ENCODE measurements at places on chromosomes 1 and 21.

GRCh38 chr1:45516036-45516435 is 5.6 kb downstream of the PRDX1 start:
- DNase-seq, result no peak

DNA sequence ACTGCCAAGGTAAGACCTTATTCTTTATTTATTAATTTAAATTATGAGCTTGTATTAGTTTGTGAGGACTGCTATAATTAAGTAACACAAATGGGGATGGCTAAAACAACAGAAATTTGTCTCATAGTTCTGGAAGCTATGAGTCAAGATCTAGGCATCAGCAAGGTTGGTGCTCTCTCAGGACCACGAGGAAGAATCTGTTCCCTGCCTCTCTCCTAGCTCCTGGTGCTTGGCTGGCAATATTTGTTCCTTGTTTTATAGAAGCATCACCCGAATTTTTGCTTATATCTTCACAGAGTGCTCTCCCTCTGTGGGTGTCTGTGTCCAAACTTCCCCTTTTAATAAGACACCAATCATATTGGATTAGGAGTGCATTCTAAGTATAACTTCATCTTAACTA is 41.4 kb upstream of the CCDC190 start:
- DNase-seq, result no peak

GRCh38 chr1:64721135-64721534 is 23.7 kb upstream of the RAVER2 start:
- no peak for DNase-seq

DNA sequence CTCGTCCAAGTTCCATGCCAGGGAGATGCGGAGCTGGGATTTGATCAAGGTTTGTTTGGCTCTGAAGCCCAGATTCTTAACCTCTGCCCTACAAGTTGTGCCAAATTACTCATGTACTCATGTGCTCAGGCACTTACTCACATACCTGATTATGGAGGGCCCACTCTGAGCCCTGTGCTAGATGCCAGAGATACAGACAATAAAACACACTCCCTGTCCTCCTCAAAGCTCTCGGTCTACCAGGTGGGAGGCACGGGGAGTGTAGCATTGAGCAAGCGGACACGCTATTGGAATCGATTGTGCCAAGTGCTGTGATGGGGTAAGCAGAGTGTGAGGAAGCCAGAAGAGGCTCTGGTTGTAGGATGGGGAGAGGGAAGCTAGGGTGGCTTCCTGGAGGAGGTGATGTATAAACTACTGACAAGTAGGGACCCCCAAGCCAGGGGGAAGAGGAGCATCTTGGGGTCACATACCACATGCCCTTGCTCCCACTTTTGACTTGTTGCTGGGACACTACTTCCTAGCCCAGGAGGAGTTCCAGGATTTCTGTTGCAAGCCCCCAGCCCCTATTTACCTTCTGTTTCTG is 49.8 kb upstream of the IFNLR1 start:
- no peak for DNase-seq

DNA sequence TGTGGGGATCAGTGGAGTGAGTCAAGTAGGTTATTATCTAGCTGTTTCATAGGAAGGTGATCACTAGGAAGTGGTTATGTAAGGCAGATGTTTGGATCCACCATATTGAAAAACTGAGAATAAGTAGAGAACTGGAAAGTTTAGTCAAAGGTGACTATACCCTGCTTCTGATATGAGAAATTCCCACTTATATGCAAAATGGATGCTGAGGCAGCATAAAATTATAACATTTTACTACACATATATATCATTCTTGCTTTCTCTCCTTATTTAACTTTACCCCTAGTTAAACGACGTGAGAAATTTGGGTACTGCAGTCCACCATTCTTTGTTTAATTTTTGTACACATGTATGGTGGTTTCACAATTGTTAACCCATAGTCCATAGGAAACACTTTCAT is 142.4 kb downstream of the ADGRL4 start:
- no peak for DNase-seq

GRCh38 chr1:65175171-65176055 is 27.4 kb downstream of the AK4 start:
- DNase-seq, result peak; percentile 14

- DNase-seq, result no peak
Observed at GRCh38 chr1:52633291-52633754, 355 bp downstream of the SHISAL2A start.

Measured in T47D (cell line).